ENCODE measurements at places on chromosomes 12 and 14.

DNA sequence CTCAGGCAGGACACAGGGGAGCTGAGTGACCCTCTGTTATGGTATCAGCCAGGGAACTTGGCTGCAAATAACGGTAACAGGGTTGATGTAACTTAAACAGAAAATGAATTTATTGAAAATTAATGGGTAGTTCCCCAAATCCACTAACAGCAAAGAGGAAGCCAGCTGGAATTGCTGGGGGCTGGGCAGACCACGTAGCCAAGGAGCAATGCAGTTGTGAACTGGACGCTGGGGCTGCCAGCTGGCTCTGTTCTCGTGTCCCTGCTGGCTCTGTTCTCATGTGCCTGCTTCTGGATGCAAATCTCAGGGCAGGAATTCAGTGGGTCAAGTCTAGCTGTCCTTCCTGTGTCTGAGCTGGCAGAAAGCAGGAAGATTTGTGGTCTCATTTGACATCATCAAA, 1383.3 kb upstream of the TMEM132C start:
- DNase-seq = no peak

DNA sequence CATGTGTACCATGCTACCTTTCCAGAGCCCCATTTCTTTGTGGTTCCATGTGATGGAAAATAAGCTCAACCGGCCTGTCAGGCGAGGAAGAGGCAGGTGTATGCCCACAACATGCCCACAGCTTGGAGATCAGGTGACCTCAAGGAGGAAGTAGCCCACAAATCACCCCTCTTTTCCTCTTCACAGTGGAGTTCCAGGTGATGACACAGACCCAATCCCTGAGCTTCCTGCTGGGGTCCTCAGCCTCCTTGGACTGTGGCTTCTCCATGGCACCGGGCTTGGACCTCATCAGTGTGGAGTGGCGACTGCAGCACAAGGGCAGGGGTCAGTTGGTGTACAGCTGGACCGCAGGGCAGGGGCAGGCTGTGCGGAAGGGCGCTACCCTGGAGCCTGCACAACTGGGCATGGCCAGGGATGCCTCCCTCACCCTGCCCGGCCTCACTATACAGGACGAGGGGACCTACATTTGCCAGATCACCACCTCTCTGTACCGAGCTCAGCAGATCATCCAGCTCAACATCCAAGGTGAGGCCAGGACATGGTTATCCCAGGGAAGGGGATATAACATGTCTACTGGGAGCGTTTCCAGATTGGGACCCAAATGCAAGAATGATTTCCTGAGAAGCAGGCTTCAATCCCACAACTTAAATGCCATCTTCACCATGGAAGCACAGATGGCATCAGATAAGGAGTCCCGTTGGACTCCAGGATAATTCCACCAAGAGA, 5.5 kb downstream of the TAPBPL start:
- no peak for DNase-seq

DNA sequence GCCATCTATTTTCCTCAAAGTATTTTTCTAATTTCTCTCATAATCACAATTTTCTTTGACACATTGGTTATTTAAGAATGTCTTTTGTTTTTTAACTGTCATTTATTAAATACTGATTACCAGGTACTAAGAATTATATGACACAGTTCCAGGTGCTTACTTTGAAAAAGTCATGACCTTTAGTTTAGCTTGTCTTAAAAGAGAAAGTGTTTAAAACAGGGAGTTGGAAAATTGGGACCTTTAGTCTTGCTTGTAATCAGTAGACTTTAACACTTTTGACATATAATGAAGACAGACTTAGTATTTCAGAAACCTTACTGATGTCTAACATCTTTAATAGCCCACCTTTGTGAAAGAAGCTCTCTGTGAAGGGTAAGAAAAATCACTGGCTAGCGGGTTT, 19.2 kb downstream of the CREBL2 start:
- DNase-seq = no peak

GRCh38 chr14:106670011-106670410, 1143.6 kb downstream of the TMEM121 start:
- no peak for DNase-seq
